Fibroblast of upper back skin (primary cell): ENCODE measurements at places on chromosomes 12 and 14.

DNA sequence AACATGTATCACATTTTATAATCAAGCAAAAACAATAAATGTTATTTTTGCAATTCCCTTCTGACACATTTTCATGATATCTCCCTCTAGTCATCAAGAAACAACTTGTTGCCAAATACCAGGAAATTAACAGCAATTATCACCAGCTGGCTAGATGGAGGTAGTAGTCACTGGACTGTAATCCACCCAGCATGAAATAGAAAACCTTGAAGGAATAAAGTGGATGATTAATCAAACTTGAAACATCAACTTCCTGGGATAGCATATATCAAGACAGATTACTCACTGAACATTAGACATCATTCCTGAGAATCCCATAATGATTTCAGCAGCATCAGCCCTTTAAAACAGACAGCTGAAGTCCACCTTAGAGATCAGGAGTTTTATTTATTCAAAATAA, 259.0 kb downstream of the CCDC59 start:
- no peak for DNase-seq

DNA sequence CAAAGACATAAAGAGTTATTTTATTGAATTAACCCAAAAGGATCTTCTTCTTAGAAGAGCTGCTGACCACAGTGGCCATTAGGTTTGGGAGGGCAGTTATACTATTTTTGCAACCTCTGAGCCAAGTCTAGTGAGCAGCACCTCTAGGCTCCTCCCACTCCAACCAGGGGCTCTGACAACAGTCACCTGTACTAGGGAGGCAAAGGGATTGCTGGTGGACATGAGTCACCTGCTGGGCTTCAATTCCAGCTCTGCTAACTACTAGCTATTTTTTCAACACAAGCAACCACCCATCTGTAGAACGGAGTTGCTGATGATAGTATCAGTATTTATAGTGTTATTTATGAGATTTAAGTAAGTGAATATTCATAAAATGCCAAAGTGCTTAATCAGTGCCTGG, 166.0 kb downstream of the KLHL28 start:
- no peak for DNase-seq

GRCh38 chr12:62256408-62257096, 3.7 kb upstream of the USP15 start:
- DNase-seq: no peak

GRCh38 chr12:124861492-124861891, 2.2 kb downstream of the SCARB1 start:
- peak; percentile 21 for DNase-seq

- DNase-seq: peak; percentile 56
Measured at GRCh38 chr12:101051151-101051550, 158.9 kb downstream of the SLC5A8 start.

GRCh38 chr14:78164226-78164853, 5.8 kb upstream of the NRXN3 start:
- DNase-seq: no peak

DNA sequence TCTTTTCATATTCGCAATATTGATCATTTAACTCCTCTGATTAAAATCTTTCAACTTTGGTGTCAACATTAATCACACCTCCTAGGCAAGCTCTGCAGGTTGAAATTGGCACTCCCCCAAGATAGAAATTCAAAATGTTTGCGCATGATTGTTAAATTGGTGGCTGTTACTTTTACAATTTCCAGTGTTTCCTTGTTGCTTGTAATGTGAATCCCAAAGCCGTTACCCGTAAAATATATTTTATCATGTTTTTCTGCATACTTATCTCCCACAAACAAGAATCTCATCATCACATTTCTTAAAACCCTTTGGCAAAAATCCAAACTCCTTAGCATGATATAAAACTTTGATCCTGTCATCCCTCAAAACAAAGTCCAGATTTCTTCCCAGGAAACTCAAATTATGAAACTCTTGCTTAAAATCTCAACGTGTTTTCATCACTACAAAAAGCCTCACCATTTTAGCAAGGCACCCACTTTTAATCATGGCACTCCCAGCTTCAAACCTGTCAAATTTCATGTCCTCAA, 14.7 kb downstream of the RTL1 start:
- no peak for DNase-seq

- no peak for DNase-seq
Measured at GRCh38 chr12:69431591-69432222, 38.5 kb upstream of the FRS2 start.

DNA sequence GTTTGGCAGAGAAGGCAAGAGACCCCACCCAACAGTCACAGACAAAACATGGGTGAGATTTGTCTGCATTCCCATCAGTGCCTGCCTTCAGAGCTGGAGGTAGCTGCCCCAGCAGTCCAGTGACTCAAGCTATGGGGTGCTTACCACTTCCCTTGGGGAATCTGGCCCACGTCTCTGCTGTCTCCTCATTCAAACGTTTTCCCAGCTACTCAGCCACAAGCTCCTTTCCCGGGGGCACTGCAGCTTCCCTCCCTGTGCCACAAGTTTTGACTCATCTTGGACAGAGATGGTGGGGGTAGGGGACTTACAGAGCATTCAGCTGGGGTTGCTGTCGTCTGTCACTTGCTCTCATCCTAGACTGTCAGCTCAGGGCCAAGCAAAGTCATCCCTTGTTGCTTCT, 66.6 kb downstream of the FBXL14 start:
- peak; percentile 85 for DNase-seq

DNA sequence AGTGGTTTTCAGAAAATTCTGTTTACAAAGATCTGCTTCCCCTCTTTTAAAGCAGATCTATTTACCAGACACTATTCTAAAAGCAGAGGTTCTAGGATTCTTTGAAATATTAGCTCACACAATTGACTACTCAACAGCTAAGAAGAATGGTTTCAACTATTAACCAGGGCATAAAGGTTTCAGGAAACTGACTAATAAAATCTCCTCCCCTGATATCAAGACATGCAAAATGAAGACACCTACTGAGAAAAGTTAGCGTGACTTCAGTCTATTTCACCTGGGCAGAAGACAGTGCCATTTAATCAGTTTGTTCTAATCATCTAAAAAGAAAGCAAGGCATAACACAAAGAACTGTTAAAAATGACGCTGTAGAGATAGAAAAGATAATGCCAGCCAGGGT, 22.2 kb downstream of the DAD1 start:
- no peak for DNase-seq

DNA sequence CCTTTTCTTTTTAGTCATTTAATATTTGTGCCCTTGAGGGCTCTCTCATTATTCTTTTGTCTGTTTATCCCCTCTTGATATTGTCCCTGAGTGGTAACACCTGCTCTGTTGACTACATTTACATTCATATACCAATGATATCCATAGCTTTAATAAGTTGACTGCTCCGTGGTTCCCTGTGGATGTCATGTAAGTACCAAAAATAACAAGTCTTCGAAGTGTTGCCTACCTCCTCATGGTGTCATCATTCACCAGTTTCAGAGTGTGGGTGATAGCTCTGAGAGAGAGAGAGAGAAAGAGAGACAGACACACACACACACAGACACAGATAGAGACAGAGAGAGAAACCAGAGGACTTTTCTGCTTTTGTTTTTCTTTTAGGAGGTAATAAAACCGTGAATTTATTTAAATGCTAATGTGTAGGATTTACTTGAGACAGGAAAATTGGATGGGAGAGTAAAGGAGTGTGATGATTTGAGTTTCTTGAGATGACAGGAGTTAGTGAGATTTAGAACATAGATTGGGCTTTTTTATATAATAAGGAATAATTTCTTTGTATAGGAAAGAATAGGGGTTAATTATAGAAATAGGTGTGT, 52.2 kb downstream of the PAPOLA start:
- DNase-seq: no peak

GRCh38 chr12:124915239-124916236, 1.1 kb upstream of the UBC start:
- DNase-seq: no peak

DNA sequence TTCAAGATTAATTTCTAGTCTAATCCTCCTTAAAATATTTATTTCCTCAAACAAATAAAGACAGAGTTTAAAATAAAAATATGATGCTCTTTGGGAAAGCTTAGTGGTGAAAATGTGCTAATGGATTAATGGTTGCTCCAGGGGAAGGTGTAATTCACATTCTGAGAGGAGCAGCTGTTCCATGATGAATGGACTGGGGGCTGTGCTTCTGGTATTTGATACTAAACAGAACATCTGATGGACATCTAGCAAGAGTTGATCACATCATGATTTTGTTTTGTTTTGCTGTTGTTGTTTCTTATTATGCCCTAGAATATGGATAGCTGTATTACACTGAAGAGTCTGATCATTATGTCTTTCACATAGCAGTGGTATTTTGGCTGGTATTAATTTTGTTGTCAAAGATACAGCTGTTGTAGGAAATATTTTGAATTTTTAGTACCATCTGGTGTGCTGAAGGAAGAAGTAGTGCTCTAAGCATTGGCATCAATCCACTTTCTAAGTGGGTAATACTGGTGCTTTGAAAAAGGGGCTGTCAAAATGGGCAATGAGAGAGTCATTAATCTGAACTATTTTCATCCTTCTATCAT, 296.4 kb downstream of the ADAMTS20 start:
- no peak for DNase-seq

- DNase-seq: peak; percentile 45
Measured at GRCh38 chr12:25960143-25960542, 1.7 kb downstream of the RASSF8 start.

DNA sequence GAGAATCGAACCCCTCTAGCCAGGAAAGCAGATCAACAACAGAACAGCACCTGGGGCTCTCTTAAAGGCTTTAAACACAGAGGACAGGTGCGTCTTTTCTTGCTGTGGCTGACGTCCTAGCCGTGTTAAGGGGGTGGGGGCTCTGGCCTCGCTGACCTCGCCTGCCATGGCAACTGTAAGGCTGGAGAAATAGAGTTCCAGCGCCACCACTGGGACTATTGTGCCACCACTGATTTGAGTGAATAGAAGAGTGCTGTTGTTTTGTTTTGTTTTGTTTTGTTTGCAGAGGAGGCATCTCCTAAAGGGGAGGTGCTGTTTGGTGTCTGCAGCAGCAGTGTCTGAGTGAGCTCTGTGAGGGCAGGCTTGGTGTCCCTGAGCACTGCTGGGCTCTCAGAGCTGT, 34.2 kb upstream of the PRMT8 start:
- no peak for DNase-seq

- DNase-seq: no peak
Measured at GRCh38 chr12:100566887-100567637, 6.4 kb upstream of the GAS2L3 start.

- DNase-seq: peak; percentile 59
Measured at GRCh38 chr12:79555028-79555925, 135.5 kb downstream of the PAWR start.

DNA sequence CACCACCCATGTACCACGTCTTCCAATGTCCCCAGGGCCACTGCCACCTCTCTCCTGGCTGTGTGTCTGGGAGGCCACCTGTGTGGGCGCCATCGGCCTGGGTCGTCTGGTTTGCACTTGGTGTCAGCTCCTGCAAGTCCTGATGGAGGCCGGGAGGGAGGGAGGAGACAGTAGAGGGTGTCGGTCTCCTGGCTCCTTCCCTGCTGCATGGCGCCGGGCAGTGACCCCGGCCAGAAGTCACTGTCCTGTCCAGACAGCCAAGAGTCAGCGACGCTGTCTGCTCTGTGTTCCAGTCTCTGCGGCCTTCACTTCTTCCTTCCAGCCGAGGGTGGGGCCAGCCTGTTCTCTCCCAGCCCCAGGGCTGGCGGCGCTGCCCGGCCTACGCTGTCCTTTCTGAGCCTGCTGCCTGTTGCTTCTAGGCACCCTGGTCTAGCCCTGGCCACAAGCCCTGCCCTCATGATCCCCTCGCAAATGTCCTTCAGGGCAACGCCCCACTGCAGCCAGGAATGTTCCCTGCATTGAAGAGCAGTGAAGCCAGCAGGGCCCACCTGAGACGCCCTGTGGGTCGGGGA, 13.0 kb upstream of the LBHD2 start:
- DNase-seq: no peak

DNA sequence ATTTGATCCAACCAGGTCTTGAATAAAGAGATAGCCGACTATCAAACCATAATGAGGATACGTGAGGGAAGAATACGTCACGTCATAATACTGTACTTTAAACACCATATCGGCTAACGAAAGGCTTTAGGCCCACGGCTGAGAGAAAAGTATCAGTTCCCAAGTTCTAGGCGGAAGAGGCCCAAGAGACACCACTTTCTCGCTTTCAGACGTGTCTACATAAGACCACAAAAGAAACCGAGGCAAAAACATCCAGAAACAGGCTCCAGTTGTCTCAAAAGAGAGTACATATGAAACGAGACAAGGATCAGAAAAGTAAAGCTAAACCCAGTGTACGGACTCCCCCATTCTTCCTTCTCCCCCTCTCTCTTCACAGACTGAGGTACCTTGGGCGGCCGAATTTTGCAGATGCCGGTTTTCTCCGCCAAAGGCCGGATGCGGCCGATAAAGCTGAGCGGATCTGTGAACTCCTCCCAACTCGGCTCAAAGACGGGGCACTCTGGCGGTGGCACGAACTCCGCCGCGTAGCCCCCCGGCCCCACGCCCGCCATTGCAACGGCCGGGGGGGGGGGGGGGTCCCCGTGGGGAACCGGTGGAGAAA, 479 bp downstream of the KDM5A start:
- DNase-seq: no peak

- peak; percentile 75 for DNase-seq
Measured at GRCh38 chr12:113299619-113300237, 35.2 kb downstream of the SLC8B1 start.
